ENCODE measurements at places on chromosomes 16 and 17.

DNA sequence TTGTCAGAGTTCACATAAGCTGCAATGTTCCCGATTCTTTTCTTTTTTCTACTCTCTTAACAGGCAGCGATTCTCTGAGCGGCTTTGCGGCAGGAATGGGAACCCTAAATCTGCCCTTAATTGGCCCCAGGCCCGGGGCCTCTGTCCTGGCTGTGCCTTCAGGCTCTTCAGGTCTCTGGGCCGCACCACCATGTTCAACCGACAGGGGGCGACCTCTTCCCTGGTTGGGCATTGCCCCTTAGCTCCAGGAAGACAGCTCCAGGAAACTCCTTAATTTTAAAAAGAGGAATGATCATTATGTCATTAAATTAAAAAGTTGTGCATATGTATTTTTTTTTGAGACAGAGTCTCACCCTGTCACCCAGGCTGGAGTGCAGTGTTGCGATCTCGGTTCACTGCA, 20.3 kb downstream of the CACNG5 start:
- no peak for DNase-seq

- DNase-seq, result no peak
Measured at GRCh38 chr17:74924250-74924948, at the start of gene OTOP2. Gene OTOP2 (plus strand): TSS chr17:74924273. CDS start chr17:74924633, 360 bp downstream.

- no peak for DNase-seq
Measured at GRCh38 chr16:80441935-80442334, 98.9 kb upstream of the DYNLRB2 start.

- no peak for DNase-seq
Measured at GRCh38 chr17:52201767-52202519, 43.4 kb upstream of the CA10 start.

DNA sequence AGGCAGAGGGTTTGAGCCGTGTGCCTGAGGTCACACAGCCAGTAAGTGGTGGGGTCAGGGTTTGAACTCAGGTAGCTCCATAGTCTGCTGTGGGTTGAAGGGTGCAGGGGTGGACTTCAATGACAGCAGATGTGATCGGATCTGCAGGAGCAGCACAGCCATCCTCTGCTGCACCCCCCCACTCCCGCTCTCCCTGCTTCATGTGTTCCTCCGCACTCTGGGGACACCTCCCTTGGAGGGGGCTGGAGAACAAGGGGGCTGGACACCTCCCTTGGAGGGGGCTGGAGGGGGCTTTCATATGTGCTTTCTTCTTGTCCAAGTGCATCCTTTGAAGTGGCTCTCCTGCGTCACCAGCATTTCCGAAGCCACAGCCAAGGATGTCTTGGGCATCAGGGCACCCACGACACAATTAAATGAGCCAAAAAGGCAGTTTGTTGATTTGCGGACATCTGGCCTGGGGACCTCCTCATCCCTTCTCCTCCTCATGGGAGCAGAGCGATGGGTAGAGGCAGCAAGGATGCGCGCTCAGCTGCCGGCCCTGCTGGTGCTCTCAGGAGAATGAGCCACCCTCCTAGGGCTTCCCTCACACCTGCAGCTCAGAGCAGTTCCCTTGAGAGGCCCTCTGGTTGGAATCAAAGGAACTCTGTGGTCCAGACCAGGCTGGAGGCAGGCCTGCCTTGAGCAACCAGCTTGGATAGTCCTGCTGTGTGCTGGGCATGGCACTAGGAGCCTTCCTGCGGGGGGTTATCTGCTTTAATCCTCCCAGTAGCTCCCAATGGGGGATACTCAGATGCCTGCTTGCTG, 26.2 kb downstream of the WSCD1 start:
- DNase-seq, result no peak

GRCh38 chr16:84607694-84608093, 10.2 kb downstream of the COTL1 start:
- DNase-seq, result no peak

GRCh38 chr16:57972306-57972705, 1.4 kb upstream of the CNGB1 start:
- no peak for DNase-seq

DNA sequence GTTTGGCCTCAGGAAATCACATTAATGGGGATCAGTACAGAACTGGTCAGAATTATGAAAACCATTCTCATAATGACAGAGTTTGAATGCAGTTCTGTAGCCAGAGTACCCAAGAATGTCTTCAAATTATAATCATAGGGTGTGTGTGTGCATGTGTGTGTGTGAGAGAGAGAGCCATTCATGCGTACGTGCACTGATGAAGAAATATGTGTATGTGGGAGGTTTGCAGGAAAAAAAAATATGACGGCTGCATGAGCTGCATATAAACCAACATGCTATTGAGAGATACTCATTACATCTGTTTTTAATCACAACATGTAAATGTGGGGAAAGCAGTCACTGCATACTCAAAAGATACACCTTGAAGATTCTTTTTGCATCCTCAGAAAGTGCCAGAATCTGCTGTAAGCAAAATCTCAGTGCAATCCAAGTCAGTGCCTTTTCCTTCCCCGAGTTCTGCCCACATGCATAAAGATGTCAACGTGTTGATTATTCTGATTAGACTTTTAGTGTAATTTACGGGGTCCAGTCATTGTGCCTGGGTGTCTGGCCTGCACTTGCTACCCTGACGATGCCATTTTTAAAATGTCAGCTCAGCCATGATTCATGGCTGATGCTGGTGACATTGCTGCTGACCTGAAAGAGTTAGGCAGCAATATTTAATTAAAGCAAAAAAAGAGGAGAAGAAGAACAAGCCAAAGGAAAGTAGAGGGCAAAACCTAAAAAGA, 378.7 kb upstream of the ZFHX3 start:
- no peak for DNase-seq

DNA sequence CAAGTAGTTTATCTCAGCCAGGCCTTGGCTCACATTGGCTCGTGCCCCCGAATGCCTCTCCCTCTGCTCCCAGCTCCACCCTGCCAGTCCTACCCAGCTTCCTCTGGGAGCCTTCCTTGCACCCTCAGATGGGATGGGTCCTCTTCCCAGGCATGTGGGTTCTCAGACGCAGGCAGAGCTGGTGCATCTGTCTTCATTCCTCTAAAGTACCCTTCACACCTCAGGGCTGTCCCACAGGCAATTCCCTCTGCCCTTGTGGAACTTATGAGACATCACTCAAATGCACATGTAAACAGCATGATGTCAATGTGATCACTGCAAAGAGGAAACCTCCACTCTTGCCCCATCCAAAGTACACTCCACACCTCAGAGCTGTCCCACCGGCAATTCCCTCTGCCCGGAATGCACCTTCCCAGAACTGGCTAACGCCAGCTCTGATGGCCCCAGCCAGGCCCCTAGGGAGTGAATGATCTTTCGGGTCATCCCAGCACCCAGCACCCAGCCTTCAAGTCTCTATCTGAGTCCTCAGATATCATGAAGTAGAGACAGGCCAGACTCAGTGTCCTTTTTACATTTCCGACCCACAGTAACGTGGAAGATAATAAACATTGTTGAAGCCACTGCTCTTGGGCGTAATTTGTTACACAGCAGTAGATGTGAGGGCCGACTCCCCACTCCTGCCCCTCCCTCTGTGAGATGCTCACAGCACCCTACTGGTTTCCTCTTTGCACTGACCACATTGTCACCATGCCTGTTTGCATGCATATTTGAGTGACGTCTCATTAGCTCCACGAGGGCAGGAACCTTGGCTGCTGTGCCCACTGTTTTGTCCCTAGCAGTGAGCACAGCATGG, 85.4 kb downstream of the N4BP1 start:
- DNase-seq, result no peak

DNA sequence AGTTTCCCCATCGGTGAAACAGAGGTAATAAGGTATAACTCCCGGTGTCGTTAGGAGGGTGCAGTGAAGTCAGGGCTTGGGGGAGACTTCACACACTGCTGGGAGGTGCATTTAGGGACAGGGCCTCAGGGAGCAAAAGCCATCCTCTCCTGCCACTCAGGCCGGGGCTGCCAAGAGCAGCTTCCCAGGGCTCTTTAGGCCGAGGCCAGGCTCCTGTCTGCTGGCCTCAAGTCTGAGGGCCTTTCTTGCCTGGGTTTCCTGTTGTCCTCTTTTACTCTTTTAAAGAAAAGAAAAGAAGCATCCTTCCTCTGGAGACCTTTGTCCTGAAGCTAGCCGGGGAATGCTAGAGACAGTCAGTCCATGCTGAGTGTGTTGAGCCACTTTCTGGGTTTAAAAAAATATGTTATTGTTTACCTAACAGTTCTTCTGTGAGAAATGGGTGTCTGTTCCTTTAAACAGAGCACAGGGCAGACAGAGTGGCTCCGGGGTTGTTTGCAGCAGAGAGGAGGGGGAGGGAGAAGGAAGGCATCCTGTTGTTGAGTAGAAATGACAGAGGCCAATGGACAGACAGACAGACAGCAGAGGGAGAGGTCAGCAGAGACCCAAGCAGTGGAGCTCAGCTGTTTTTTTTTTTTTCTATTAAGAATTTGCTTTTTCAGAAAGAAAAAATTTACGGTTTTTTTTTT, 79.1 kb downstream of the C17orf67 start:
- DNase-seq, result no peak

- DNase-seq, result no peak
Measured at GRCh38 chr17:64739316-64740058, 77.4 kb upstream of the SMURF2 start.

DNA sequence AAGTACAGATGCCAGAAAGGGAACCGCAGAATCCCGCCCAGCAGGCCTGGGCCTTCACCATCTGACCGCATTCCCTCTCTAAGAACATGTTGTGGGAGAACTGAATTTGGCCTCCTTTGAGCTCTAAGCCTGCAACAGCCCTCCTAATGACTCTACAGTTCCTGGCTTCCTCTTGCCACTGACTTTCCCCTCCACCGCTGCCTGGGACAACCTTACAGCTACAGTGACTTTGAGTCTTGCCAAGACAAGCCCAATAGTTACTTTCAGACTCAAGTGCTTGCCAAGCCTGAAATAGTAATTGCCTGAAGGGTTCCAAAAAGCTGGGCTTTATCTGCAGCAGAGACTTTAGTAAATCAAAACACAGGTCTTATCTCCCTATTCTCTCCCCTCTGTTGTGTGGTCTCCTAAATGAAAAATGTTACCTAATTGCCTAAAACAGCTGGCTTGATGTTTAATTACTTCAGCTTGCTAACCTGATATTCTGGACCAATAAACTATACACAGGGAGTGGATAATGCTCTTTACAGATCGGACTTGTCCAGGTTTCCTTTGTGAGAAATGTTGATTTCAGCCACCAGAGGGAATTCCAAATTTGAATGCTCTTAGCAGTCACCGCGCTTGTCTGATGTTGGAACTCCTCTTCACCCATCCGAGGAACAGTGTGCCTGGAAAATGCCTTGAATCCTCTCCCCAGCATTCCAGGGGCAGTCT, 85.1 kb upstream of the TBX2 start:
- DNase-seq, result no peak

DNA sequence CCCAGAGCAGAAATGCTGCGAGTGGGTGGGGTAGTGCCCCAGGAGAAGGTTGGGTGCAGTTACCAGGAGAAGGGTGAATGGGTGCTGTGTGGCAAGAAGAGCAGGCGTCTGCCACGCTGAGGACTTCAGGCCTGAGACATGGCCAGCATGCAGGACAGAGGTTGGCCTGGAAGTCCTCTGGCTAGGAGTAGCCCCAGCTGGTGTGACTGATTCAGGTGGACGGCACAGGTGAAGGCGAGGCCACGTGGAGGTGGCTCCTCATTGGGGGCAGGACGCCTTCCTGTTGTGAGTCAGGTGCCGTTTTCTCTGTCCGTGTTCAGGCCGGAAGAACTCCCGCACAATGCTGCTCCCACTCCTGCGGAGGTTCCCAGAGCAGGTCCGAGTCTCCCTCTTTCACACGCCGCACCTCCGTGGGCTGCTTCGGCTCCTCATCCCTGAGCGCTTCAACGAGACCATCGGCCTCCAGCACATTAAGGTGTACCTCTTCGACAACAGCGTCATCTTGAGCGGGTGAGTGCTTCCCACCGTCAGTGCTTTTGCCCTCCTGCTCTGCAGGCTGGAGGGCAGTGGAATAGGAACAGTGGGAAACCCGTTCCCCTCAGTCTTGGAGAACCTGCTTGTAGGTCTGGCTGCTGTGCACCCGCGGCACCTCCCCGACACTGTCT, 20.7 kb downstream of the PGS1 start:
- DNase-seq, result no peak

DNA sequence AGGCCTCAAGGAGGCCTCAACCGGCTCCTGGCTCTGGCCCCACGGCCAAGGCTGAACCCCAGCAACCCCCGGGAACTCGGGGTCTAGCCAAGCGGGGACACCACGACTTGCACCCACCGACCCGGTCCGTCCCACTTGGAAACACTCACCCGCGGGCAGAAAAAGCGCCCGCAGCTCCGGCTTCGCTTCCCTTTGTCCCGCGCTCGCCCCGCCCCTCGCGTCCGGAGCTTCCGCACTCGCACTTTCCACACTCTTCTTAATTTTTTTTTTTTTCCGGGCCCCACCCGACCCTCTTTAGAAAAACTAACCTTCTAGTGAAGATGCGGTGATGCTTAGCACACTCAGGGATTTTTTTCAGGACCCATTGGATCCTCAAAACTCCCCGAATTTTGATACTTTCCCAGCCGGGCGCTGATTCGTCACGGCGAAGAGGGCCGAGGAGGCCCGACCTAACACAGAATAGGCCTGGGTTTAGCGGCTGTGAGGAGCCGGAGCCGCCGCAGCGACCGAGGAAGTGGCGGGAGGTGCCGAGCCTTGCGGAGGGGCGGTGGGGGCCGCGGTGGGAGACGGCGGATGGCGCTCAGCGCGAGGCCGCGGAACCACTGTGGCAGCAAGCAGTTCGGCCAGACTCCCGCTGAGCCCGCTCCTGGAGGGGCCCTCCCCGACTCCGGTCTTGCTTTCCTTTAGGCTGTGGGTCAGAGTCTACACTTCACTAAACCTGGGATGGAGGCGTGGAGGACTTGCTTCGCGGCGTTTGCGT, at the start of gene SMARCE1:
TSS of gene SMARCE1 (minus strand) at position 195 of the 760 bp plus-strand sequence. CDS start 2,016 bp downstream, outside the sequence.
- DNase-seq, result peak; percentile 89

- DNase-seq, result no peak
Measured at GRCh38 chr17:49621946-49622529, 46.4 kb downstream of the NXPH3 start.

- peak; percentile 68 for DNase-seq
Measured at GRCh38 chr16:52494145-52494544, 52.8 kb downstream of the TOX3 start.

GRCh38 chr16:21644674-21645073, 7.7 kb downstream of the IGSF6 start:
- no peak for DNase-seq

- no peak for DNase-seq
Measured at GRCh38 chr17:42159796-42160530, 5.2 kb upstream of the RAB5C start.

Data from NCI-H510A treated with DMSO at 0.1 percent for 48 hours (cell line).